ENCODE measurements at places on chromosomes 4 and X. TPM values are rescaled to one million over a fixed set of nuclear protein-coding genes. Genes with fewer than 3 reads are reported as not detected.

The GLOD5 gene
- total RNA-seq: not detected

- DNase-seq: peak; percentile 90
These were observed 293.9 kb downstream of the PDGFC start for GRCh38 chr4:156677656-156678055.

GRCh38 chr4:19941434-19941833 is 310.3 kb upstream of the SLIT2 start:
- no peak for DNase-seq

The LDB2 gene
- total RNA-seq: not detected

- DNase-seq: no peak
These were observed 27.9 kb upstream of the LCORL start for GRCh38 chr4:18049446-18049845.

DNA sequence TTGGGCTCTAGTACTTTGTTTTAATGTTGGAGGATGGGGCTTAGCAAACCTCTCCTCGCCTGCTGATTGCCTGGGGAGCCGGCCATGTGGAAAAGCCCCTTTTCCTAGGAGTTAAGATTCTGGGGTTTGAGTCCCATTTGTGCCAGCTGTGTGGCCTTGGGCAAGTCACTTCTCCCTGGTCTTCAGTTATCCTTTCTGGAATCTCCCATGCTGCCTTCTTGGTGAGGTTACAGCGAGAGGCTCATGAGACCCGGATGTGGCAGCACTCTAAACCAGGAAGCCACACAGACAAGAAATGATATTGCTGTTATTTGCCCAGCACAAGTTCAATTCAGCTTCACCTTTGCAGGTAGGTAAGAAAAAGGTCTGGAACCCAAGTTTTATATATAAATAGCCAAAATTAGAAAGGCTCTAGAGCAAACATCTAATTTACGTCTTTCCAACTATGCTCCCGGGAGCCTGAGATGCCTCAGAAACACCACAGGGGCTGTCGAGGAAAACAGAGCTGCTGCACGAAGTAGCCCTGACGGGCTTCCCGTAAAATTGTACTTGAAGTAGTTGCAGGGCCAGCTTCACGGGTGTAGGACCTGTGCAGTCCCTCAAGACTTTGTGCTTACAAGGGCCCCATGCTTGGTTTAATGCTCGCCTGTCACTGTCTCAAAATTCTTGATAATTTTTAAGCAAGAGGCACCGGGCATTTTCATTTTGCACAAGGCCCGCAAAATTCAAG is 8.3 kb upstream of the SASH3 start:
- no peak for DNase-seq

- no peak for DNase-seq
These were observed 49.3 kb upstream of the CPLX1 start for GRCh38 chr4:874971-875817.

DNA sequence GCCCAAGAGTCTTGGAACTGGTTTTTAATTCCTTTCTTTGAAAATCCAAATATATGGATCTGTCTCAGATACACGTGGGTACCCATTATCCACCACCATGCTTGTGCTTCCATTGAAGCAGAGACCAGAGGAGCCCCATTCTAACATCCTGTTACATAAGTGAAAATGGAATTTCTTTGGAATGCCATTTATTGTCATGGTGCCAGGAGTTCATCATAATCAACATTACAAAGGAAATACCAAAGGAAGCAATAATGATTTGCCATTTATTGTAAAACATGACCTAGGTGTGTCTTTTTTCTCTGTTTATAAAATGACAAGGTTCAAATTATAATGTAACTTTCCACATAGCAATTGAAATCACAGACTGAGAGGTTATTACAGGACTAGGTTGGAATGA is 61.7 kb downstream of the PALLD start:
- peak; percentile 58 for DNase-seq

- DNase-seq: peak; percentile 2
These were observed 3.7 kb downstream of the CTAG2 start for GRCh38 chrX:154649503-154650220.

DNA sequence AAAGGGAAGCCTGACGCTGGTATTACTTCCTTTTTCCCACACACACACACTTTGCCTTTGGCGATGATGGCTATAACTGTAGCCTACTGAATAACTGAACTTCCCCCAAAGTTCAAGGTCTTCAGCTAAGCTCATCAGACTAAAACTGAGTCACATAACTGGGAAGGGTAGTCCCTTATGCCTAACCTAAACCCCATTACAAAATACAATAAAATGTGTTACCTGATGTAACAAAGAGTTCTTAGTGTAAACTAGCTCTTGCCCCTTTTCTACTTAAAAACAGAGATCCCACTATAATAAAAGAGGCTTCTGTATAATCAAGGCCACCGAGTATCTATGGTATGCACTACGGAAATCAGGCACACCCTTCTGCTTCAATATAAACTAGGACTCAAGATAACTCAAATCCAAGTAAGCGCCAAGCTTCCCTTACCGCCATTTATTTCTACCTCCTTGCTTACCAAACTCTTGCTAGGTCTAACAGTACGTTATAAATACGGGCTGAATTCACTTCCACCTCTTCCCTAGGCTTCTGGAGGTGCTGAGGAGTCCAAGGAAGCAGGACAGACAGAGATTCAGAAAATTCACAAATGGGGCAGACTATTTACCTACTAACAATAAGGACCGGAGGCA is 2.4 kb downstream of the OTUD4 start:
- peak; percentile 29 for DNase-seq

DNA sequence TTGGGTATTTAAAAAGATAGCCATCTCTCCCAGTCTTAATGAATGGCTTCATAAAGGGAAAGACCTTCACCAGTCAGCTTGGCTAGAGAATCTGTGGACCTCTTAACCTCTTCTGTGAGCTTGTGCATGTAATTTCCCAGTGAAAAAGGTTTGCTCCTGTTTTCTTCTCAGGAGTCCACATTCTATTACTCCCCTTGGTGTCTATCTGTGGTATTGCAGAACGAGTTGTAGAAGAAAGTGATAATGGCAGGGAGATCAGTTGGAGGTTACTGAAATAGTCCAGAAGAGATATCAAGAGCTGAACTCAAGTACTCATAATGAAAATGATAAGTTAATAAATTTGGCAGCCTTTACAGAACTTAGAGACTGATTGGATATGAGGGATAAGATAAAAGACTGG is 16.5 kb upstream of the VAMP7 start:
- no peak for DNase-seq

- DNase-seq: peak; percentile 52
These were observed 1.8 kb upstream of the HSD17B10 start for GRCh38 chrX:53435997-53436396.

DNA sequence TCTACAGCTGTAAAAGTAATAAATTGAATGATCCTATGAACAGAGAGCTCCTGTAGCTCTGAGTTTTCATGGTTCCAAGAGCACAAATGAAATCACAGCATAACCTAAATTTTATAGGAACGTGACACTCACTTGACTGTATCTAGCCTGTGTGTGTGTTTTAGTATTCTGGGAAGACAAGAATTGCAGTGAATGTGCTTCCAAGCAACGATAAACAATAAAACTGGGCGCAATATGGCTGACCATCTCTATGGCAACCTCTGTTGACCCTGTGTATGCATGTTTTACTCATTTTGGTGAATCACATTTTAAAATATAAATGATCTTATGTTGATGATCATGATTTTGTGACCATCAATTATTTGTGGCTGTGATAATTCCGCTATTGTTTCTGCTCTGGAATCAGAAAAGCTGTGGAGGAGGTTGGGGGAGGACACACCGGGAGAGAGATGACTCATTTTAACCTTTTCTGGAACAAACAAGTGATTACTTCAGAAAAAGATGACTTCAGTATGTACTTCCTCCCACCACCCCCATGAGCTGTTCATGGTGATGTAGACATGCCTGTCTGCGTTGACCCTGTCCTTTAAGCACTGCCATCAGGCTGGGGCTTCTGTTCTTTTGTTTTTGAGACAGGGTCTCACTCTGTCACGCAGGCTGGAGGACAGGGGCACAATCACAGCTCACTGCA is 31.8 kb downstream of the USP11 start:
- DNase-seq: peak; percentile 8

- DNase-seq: no peak
These were observed 308.6 kb downstream of the FAM47B start for GRCh38 chrX:35251226-35251625.

The ADAMTS3 gene
- total RNA-seq: 0.23 TPM

GRCh38 chr4:17138847-17139246 is 240.4 kb upstream of the LDB2 start:
- DNase-seq: no peak

- DNase-seq: peak; percentile 50
These were observed 611.2 kb downstream of the PPP4R3C start for GRCh38 chrX:26851981-26852380.

GRCh38 chr4:183118585-183118984 is 19.5 kb downstream of the WWC2 start:
- DNase-seq: peak; percentile 92

GRCh38 chrX:123859409-123859845 is 426 bp upstream of the XIAP start:
- DNase-seq: no peak

The TEX13B gene
- not detected for total RNA-seq

DNA sequence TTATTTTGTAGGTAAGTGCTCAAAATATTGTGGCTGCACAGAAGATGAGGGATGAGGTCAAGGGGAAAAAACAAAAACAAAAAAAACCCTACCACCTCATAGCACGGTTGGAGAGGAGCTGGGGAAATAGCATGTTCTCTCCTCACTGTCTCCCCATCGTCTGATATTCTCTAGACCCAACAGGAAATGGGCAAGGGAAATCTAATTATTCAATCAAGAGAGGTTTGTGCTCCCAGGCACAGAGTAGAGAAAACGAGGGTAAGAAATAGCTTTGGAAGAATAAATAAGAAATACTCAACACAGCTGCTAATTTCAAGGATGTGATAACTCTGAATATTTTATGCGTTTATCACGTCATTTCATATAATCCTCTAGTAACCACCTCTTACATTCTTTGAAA is 619.2 kb upstream of the GNPDA2 start:
- DNase-seq: no peak

The TASL gene
- total RNA-seq: not detected

The EFNB1 gene
- 7.5 TPM for total RNA-seq

DNA sequence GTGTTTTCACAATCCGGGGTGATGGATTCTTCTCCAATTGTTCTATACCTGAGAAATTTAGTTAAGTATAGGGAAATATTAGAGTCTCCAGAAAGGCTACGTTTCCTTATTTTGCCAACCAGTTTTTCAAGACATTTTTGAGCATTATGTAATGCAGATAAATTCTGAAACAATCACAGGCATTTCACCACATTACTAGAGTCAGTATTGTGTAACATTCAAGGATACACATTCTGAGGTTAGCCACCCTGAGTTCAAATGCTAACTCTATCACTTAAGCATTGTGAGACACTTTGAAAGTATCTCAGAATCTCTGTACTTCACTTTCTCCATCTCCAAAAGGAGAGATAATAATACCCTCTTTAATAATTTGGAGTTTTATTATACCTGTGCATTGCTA is 10.6 kb downstream of the SULT1B1 start:
- peak; percentile 50 for DNase-seq

The TENM3 gene
- total RNA-seq: 29.9 TPM

- no peak for DNase-seq
These were observed 203.6 kb downstream of the ARHGEF9 start for GRCh38 chrX:63581398-63581797.

GRCh38 chr4:40195182-40196177 is 1.4 kb upstream of the RHOH start:
- no peak for DNase-seq

DNA sequence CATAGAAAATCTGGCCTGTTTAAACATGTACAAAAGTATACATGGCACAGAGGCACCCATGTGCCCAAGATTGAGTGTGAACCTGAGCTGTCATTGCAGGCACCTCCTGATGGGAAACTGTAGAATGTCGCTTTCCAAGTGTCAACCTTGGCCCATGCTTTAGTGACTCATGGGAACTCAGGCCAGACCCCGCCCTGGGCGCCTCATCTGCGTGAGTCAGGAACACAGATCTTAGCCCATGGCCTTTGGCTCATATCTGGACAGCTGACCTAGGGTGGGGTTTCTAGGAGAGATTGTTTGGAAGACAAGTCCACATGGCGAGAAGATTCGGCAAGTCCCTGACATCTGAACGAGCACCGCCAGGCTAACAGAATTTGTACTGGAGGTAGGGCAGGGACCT is 50.0 kb downstream of the CYTL1 start:
- DNase-seq: peak; percentile 50

DNA sequence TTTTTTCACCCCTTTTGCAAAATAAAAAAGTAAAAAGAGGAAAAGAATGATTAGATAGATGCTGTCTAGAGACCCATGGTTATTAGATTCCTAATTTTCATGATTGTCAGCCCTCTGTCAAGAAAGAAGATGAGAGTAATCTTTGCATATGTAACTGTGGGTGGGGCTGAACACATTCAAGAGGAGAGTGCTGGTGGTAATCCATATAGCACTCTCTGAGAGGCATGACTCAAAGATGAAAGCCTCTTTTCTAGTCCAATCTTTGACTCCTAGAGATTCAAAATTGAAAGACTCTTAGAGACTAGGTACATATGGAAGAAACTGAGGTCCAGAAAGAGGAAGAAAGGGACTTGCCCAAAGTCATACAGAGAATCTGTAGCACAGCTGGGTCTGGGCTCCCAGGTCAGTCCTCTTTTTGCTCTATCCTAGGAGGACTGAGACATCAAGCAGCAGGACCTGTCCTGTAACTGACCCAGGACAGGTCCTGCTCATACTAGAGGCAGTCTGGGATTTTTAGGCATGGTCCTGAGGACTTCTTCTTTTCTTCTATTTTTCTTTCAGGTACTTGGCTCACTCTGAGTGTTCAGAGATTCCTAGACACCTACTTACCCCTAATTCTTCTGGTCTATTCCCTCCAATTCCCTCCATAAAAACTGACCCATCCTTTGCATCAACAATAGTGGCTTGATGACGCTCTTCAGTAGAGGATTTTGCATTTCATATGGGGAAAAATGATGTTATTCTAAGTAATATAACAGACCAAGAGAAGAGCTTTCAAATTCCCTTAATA is 23.8 kb downstream of the VSIG4 start:
- no peak for DNase-seq
